ENCODE measurements at places on chromosomes 4 and X.

- peaks cover 31% of the 10 kb centered on the region for H3K4me1 ChIP-seq
- H3K4me3 ChIP-seq = peak overlapping the region; percentile 54
- no peak overlapping the region for H3K27ac ChIP-seq
- no peaks in the 10 kb centered on the region for H3K36me3 ChIP-seq
- DNase-seq = no peak
- no peaks in the 10 kb centered on the region for H3K27me3 ChIP-seq
Observed at GRCh38 chr4:147550626-147551246, 66.5 kb upstream of the TMEM184C start.

GRCh38 chrX:70174754-70175153 is 2.5 kb upstream of the DGAT2L6 start:
- H3K36me3 ChIP-seq = no peaks in the 10 kb centered on the region
- H3K4me1 ChIP-seq = no peaks in the 10 kb centered on the region
- H3K4me3 ChIP-seq = no peak overlapping the region

GRCh38 chr4:6761649-6762615 is 20.6 kb upstream of the KIAA0232 start:
- no peak overlapping the region for H3K27ac ChIP-seq
- H3K36me3 ChIP-seq = no peaks in the 10 kb centered on the region
- no peaks in the 10 kb centered on the region for H3K4me1 ChIP-seq
- H3K4me3 ChIP-seq = no peak overlapping the region
- DNase-seq = no peak
- H3K27me3 ChIP-seq = no peaks in the 10 kb centered on the region

DNA sequence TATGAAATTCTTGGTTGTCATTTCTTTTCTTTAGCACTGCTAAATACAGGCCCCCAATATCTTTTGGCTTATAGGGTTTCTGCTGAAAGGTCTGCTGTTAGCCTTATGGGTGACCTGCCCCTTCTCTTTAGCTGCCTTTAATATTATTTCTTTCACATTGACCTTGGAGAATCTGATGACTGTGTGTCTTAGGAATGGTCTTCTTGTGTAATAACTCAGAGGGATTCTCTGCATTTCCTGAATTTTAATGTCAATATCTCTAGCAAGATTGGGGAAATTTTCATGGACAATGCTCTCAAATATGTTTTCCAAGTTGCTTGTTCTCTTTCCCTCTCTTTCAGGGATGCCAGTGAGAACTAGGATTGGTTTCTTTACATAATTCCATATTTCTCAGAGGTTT is 292.4 kb downstream of the SLC7A11 start:
- no peak overlapping the region for H3K4me3 ChIP-seq
- H3K4me1 ChIP-seq = no peaks in the 10 kb centered on the region
- no peak overlapping the region for H3K27ac ChIP-seq

DNA sequence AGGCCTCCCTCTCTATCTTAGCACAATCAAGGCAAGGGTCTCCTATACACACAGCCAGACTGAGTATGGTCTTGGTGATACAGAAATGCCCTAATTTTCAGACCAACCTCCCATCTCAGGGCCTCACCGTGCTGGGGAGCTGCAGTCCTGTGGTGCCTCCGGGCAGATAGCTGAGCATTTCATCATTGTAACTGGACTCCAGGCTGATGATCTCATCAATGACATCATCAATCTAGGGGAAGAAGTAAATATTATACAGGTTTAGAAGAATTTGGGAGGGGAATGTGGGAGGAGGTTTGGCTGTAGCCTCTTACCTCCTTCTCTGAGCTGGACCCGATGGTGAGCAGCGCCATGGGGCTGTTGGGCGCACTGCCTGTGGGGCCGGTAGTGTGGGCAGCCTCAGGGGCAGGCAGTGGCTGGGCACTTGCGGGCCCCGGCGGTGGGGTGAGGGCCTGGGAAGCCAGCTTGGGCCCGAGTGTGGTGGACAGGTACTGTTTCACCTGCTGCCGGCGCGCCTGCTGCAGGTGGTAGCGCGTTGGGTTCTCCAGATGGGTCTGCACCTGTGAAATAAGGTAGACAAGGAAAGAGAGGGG is 5.2 kb downstream of the TFE3 start:
- peaks cover 36% of the 10 kb centered on the region for H3K36me3 ChIP-seq
- H3K27ac ChIP-seq = no peak overlapping the region
- H3K4me1 ChIP-seq = peaks cover 6% of the 10 kb centered on the region
- no peak overlapping the region for H3K4me3 ChIP-seq
- no peak for DNase-seq

- H3K36me3 ChIP-seq = no peaks in the 10 kb centered on the region
- H3K27me3 ChIP-seq = no peaks in the 10 kb centered on the region
- DNase-seq = no peak
Observed at GRCh38 chr4:87688316-87688715, 38.2 kb downstream of the DMP1 start.

GRCh38 chr4:14410516-14410915 is 591.8 kb upstream of the CPEB2 start:
- no peaks in the 10 kb centered on the region for H3K36me3 ChIP-seq
- no peak overlapping the region for H3K27ac ChIP-seq
- DNase-seq = no peak
- no peaks in the 10 kb centered on the region for H3K27me3 ChIP-seq

GRCh38 chr4:151804821-151805220 is 44.0 kb upstream of the GATB start:
- DNase-seq = no peak
- H3K27ac ChIP-seq = no peak overlapping the region
- no peaks in the 10 kb centered on the region for H3K36me3 ChIP-seq

- H3K4me3 ChIP-seq = no peak overlapping the region
- DNase-seq = no peak
- no peaks in the 10 kb centered on the region for H3K27me3 ChIP-seq
- H3K27ac ChIP-seq = no peak overlapping the region
- H3K4me1 ChIP-seq = peaks cover 61% of the 10 kb centered on the region
Observed at GRCh38 chr4:24576276-24576675, 8.1 kb downstream of the DHX15 start.

DNA sequence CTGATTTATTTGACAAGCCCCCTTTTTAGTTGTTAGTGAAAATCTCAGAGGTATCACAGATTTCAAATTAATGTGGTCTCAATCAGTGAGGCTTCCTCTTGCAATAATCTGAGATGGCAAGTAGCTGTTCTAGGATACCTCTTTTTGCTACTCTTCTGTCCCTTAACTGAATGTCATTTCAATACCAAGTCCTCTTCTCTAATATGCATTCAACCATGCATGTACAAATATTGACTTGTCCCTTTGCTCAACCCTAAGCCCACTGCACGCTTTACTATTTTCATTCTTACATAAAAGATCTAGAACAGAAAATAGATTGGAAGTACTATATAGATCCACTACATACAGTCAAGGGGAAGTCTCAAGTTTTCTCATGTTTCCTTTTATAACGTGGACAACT is 164.2 kb downstream of the CBR4 start:
- H3K4me1 ChIP-seq = peaks cover 96% of the 10 kb centered on the region
- DNase-seq = no peak
- H3K27me3 ChIP-seq = no peaks in the 10 kb centered on the region

GRCh38 chr4:18722748-18723191 is 701.2 kb upstream of the LCORL start:
- no peak overlapping the region for H3K4me3 ChIP-seq
- H3K27me3 ChIP-seq = no peaks in the 10 kb centered on the region
- DNase-seq = no peak
- H3K27ac ChIP-seq = no peak overlapping the region

DNA sequence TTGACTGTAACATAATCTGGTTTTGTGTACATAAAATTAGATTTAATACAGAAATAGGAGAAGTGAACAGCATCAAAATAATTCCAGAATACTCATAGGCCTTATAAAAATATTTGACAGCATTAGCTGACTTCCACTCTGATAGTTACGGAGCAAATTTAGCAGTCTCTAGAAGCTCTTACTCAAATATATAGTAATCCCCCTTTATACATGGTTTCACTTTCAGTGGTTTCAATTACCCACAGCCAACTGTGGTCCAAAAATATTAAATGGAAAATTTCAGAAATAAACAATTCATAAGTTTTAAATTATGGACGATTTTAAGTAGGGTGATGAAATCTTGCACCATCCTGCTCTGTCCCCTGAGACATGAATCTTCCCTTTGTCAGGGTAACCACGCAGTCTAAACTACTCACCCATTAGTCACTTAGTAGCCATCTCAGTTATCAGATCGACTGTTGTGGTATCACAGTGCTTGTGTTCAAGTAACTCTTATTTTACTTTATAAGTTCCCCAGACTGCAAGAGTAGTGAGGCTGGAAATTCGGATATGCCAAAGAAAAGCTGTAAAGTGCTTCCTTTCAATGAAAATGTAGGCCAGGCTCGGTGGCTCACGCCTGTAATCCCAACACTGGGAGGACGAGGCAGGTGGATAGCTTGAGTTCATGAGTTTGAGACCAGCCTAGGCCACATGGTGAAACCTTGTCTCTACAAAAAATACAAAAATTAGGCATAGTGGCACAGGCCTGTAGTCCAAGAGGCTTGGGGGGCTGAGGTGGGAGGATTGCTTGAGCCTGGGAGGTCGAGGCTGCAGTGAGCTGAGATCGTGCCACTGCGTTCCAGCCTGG is 17.2 kb upstream of the RTL9 start:
- no peaks in the 10 kb centered on the region for H3K27me3 ChIP-seq
- H3K36me3 ChIP-seq = no peaks in the 10 kb centered on the region
- no peaks in the 10 kb centered on the region for H3K4me1 ChIP-seq

Measured in thoracic aorta (tissue), 2 donors.